ENCODE measurements at places on chromosomes 16 and 17.

DNA sequence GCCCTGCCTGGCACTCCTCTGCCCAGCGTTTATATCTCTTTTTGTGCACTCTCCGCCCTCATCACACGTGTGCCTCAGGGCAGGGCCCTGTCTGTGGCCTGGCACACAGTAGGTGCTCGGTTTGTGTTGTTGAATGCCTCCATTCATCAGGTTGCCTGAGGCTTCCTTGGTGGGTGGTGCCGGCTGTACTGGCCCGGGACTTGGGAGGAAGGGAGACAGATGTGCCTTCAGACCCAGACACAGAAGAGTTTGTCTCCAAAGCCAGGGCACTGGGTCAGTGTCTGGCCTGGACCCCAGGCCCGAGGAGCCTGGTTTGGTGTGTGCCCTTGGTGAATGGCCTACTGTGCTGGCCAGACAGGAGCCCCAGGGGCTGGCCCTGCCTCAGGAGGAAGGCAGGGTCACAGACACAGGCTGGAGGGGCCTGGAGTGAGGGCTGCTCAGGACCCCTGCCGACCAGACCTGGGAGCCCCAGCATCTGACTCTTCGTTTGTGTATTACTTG lies 71.6 kb downstream of the RAI1 start:
- no peak for DNase-seq

DNA sequence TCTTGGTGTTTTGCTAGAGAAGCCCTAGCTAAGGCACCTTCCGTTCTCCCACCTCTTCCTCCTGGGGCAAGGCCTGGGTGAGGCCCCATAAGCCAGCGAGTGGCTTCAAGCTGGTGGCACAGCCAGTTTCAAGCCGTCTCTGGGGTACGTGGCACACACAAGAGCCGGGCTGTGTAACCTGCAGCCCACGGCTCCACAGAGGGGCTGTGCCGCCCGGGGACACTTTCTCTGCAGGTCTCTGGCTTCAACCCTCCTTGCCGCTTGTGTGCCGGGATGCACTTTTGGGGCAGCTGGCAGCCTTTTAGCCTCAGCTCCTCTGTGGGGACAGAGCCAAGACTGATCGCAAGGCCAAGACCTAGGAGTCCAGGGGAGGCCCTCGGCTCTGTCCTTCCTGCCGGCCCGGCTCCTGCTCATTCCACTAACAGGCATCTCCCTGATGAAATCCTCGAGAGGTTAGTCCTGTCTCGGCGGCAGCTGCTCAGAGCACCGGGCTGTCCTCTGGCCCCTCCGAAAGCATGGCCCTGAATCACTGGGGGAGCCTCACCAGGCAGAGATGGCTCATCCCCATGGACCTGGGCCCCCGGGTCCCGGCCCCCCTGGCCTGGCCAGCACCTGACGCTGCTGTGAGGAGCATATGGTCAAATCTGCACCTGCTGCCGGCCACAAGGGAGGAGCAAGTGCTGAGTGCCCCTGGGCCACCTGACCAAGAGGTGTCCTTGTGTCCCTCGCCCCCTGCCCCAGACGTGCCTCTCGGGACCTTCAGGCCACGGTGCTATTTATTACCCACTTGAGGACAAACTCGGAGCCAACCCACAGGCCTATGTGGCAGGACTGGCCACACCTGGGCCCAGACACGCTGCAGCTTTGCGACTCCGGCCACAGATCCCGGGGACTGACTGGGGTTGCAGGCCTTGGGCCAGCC lies 98.5 kb downstream of the METRNL start:
- DNase-seq: no peak

DNA sequence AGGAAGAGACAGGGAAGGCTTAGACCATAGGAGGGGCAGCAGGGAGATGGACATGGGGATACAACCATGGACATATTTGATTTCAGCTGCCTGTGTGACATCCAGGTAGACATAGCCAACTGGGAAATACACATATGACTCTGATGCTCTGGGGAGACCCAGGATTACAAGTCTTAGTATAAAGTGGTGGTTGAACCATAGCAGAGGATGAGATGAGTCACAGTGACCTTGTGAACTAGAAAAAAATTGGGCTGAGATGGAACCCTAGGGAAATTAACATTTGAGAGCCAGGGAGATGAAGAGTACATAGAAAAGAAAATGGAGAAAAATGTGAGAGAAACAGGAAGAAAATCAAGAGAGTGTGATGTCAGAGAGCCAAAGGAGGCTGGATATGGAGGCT lies 10.2 kb downstream of the MARCHF10 start:
- DNase-seq: no peak

GRCh38 chr17:6843241-6843880 lies 11.8 kb upstream of the TEKT1 start:
- no peak for DNase-seq

- no peak for DNase-seq
Measured at GRCh38 chr17:30426292-30426691, 47.6 kb downstream of the CPD start.

GRCh38 chr17:12830777-12831247 lies 41.5 kb downstream of the ARHGAP44 start:
- DNase-seq: no peak

GRCh38 chr17:81401723-81402529 lies 6.7 kb downstream of the BAHCC1 start:
- DNase-seq: no peak

DNA sequence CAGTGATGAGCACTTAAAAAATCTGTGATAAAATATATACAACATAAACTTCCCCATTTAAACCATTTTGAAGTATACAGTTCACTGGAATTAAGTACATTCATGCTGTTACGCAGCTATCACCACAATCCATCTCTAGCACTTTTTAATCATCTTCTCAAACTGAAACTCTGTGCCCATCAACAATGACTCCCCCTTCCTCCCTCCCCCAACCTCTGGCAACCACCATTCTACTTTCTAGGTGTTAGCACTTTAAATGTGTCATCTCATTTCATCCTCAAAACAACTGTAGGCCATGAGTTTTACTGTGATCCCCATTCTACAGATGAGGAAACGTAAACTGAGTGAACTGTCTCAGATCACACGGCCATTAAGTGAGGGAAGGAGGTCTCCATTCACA lies 13.8 kb upstream of the TMEM98 start:
- peak; percentile 59 for DNase-seq

GRCh38 chr16:83054283-83054682 lies 427.5 kb downstream of the CDH13 start:
- no peak for DNase-seq

DNA sequence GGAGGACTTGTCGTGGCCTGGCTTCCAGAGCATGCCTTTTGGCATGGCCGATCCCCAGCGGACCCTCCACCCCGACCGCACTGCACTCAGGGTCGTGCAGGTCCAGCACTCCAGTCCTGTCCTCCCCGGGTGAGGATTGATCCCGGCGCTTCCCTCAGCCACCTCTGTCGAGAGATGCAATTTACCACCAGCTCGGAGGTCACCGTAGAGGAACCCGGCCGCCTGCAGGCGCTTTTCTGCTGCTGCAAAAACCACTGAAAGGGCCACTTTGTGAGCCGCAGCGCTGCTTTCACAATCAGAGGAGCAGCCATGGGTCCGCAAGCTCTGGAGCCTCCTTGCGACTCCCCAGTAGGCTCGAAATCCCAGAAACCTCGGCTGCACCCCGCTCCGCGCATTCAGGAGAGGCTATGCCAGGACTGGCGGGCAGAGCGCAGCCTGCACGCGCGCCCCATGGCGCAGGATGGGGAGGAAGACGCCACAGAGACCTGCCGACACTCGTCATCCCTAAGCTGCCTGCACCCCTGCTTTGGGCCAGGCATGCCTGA lies 134.2 kb downstream of the HS3ST2 start:
- no peak for DNase-seq

DNA sequence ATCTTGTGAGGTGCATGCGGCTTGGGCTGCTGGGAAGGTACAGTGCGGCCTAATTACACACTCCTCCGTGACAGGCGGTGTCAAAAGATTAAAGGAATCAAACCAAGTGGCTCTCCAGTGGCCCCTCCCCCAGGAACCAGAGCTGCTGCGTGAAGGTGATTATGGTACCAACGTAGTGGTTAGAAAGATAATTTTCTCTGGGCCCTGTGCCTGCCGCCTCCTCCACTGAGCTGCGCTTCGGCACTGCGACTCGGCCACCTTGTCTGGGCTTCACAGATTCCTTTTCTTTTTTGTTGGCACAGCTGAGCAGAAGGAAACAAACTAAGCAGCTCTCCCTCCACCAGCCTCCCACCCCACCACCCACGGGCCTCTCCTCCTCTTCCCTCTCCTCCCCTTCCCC lies 113.2 kb upstream of the SDK2 start:
- DNase-seq: no peak

DNA sequence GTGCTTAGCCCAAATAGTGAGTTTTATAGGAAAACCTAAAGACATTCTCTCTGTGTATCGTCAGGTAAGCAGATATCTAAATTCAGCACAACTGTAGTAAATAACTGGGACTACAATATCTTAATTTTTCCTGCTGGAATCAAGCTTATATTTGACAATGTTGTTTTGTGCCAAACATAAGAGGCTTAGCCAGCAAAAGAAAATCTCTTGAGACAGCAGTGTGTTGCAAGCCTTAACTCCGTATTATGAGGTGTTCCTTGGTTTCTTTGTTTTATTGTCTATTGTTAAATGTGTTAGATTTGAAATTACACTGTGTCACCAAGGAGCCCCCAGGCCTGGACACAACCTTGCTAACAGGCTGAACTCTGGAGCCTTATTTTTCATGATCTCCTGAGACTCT lies 1570.6 kb upstream of the GOT2 start:
- no peak for DNase-seq

GRCh38 chr17:50534222-50534978 lies 1.9 kb downstream of the EPN3 start:
- no peak for DNase-seq

DNA sequence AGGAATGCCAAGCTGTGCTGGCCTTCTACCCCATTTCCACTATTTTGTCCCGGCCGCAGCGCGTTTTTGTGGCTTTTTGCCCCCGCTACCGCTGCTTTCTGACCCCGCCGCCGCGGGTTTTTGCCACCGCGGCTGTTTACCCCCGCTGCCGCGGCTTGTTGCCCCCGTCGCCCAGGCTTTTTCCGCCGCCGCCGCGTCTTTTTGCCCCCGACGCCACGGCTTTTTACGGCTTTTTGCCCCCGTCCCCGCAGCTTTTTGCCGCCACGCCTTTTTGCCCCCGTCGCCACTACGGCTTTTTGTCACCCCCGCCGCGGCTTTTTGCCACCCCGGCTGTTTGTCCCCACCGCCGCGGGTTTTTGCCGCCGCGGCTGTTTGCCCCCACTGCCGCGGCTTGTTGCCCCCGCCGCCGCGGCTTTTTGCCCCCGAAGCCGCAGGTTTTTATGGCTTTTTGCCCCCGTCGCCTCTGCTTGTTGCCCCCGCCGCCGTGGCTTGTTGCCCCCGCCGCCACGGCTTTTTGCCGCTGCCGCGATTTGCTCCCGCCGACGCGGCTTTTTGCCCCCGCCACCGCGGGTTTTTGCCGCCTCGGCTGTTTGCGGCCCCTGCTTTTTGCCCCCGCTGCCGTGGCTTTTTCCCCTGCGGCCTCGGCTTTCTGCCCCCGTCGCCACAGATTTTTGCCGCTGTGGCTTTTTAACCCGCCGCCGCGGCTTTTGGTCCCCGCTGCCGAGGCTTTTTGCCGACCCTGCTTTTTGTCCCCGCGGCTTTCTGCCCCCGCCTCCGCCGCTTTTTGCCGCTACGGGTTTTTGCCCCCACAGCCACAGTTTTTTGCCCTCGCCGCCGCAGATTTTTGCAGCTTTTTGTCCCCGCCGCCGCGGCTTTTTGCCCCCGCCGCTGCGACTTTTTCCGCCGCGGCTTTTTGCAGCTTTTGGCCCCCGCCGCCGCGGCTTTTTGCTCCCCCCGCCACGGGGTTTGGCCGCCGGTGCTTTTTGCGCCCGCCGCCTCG lies 520.4 kb upstream of the WSB1 start:
- DNase-seq: no peak

- no peak for DNase-seq
Measured at GRCh38 chr17:38658741-38659345, 15.9 kb downstream of the EPOP start.

- DNase-seq: no peak
Measured at GRCh38 chr16:23362460-23363317, 60.6 kb downstream of the SCNN1B start.

GRCh38 chr17:1762233-1762900 lies 507 bp downstream of the SERPINF1 start:
- DNase-seq: no peak

GRCh38 chr17:17408236-17408794 lies 68.5 kb upstream of the MED9 start:
- DNase-seq: no peak

DNA sequence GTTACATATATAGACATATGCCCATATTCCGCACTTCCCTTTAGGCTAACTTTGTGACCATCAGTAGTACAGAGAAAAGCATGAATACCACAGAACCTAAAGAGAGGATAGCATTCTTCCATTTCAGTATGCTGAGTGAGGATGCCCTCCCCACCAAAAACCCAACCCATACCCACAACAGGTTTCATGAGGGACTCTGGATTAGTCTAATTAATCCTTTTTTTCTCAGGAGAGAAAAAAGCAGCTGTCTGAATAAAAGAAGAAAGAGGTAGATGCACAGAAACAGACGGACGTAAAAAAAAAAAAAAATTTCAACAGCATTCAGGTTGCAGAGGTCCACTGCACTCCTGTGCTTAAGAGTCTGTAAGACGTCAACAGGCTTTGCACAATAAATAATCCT lies 6.7 kb downstream of the MMD start:
- DNase-seq: no peak

- DNase-seq: no peak
Measured at GRCh38 chr17:13736916-13737315, 135.2 kb upstream of the HS3ST3A1 start.

All from activated CD4-positive, alpha-beta T cell treated with anti-CD3 and anti-CD28 coated beads, Interleukin-2, amount 10 ng/mL, durations not matched to agents 24 days and 14 days (primary cell).